ENCODE measurements at places on chromosomes 2 and 18.

DNA sequence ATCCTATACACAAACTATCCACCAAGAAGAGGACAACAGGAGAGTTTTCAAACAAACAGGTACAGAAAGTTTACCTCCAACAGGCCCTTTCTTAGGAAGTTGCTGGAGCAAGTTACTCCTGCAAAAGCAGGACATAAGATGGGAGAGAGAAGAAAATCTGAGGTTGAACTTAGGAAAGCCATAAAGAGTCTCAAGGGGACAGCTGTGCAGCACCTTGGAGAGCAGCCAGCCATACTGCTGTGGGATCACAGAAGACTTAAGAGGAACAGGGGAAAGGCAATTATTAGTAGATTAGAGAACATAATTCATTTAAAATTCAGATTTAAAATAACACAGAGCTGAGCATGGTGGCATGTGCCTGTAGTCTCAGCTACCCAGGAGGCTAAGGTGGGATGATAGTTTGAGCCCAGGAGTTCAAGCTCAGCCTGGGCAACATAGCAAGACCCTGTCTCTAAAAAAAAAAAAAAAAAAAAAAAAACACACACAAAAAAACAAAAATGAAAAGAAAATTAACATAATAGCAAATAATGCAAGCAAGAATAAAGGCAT is 148.1 kb upstream of the SIX3 start:
- no peak for DNase-seq

- no peak for DNase-seq
Measured at GRCh38 chr2:102070058-102070642, 72.4 kb upstream of the IL1R1 start.

DNA sequence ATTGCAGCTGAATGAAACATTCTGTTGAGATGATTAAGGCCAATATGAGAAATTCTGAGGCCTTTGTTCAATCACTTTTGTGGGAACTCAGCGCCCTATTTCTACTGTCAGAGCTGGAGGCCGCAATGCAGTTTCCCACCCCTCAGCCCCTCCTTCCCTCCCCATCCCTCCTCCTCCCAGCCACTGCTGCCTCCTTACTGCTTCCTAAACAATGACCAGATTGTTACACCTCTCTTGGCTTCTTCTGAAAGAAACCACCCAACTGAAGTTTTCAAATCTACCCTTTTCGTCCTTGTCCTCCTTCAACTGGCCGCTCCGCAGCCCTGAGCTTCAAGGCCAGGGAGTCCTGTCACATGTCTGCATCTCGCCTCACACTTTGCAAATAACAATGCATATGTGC is 36.7 kb upstream of the MAPK4 start:
- DNase-seq: no peak

GRCh38 chr18:62919109-62919838 is 203.9 kb downstream of the PHLPP1 start:
- DNase-seq: no peak
